GM04503 (cell line): ENCODE measurements at places on chromosomes 4 and X.

DNA sequence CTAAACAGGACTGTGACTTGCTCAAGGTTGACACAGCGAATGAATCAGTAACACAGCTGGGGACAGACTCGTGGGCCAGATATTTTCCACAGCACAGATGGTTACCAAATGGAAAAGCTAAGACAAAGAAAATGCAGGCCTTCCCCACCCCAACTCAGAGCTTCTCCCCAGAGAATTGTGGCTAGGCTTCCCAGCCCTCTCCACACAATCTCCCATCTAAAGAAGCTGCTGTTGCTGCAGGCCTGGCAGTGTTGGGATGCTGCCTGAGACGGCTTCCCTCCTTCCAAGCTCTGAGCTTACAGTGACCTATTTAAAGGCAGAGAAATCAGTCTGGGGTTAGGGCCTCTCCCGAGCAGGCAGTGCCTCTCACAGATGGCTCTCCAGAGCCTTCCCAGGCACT is 46.5 kb upstream of the PGRMC1 start:
- DNase-seq = peak; percentile 57

DNA sequence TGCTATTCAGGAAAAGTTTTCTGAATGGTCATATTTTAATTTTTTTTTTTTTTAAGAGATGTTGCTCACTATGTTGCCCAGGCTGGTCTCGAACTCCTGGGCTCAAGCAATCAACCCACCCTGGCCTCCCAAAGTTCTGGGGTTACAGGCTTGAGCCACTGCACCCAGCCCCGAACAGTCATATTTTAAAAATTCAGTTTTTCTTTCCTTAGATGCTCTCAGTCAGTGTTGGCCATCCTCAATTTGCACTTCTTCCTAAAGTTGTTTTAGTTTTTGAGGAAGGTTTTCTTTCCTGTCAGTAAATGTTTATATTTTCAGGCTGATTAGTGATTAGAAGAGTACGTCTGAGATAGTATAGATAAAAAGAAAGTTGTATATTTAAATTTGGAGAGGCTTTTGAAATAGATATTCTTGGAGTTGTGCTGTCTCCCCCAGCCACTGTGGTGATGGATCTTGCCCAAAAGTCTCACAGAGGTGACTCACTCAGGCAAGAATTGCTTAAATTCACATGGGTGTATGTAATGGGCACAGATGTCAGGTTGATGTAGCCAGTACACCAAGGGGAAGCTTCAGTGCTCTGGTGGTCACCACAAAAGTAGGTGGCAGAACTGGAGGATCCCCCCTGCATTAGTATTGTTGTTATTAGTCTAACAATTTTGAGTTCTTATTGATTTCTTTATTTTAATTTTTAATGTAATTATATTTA is 72.2 kb upstream of the ELOVL6 start:
- peak; percentile 56 for DNase-seq

DNA sequence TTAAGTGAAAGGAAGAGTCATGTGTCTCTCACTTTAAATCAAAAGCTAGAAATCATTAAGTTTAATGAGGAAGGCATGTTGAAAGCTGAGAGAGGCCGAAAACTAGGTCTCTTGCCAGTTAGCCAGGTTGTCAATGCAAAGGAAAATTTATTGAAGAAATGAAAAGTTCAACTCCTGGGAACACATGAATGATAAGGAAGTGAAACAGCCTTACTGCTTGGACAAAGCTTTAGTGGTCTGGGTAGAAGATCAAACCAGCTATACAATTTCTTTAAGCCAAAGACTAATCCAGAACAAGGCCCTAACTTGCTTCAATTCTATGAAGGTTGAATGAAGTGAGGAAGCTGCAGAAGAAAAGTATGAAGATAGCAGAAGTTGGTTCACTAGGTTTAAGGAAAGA is 24.9 kb downstream of the RHOH start:
- no peak for DNase-seq

DNA sequence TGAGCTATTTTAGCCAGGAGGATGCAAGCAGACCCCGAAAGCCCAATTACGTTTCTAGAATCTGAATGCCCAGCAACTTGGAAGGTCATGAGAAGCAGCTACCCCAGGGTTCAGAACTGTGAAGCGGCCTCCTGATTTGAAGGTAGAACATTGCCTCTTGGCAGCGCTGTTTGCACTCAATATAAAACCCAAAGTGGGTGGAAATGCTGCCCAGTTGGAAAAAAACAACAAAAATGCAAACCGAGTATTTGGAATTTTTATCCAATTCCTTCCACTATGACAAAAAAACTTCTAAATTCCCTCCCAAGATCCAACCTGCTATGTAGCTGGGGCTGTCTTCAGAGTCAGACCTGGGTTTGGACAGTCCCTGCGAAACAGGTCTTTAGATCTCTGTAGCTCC is 103.3 kb upstream of the RBPJ start:
- DNase-seq = no peak

DNA sequence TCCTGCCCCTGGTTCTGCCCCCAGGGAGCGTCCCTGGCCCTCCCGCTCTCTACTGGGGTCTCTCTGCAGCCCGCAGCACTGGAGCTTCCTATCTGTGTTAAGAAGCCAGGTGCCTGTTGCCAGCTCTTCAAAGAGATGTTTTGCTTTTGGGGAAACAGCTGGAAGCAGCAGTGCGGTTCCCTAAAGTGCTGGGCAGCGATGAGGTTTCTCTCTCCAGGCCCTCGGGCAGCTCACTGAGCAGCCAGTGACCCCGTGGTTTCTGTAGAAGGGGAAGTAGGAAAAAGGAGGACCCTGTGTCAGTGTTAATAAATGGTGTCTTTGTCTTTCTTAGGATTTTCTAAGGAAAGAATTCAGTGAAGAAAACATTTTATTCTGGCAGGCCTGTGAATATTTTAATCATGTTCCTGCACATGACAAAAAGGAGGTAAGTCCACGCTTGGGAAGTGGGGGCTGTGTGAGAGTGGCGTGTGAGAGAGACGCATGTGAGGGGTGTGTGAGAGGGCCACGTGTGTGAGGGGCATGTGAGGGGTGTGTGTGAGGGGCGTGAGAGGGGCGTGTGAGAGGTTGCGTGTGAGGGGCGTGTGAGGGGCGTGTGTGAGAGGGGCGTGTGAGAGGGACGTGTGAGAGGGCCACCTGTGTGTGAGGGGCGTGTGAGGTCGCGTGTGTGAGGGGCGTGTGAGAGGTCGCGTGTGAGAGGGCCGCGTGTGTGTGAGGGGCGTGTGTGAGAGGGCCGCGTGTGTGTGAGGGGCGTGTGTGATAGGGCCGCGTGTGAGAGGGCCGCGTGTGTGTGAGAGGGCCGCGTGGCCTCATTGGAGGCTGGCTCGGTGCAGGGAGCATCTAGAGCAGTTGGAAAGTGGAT is 27.1 kb upstream of the HGFAC start:
- no peak for DNase-seq

- DNase-seq = no peak
These were observed 61.7 kb upstream of the SRD5A3 start for GRCh38 chr4:55284331-55284730.

DNA sequence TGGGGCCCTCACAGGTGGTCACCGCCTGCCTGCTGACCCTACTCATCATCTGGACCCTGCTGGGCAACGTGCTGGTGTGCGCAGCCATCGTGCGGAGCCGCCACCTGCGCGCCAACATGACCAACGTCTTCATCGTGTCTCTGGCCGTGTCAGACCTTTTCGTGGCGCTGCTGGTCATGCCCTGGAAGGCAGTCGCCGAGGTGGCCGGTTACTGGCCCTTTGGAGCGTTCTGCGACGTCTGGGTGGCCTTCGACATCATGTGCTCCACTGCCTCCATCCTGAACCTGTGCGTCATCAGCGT is 652 bp downstream of the DRD5 start:
- no peak for DNase-seq

GRCh38 chr4:79395841-79396240 is 12.2 kb downstream of the GK2 start:
- no peak for DNase-seq

GRCh38 chr4:144501231-144501780 is 144.7 kb upstream of the HHIP start:
- no peak for DNase-seq

DNA sequence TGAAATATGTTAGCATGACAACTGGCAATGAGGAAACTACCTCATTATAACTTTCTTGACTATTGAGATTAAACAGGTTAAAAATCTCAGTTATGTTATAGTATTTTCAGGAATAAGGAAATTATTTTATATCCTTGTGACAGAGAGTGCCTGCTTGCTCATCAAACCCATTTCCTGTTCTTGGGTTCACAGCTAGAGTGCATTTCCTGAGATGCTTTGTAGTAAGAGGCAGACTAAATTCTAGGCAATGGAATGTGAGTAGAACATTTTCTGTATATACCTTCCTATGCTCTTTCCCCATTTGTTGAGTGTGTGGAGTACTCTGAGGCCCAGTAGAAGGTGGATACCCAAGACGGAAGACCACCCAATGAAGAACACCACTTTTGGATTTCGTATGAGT is 96.9 kb upstream of the CASK start:
- DNase-seq = no peak

GRCh38 chrX:13430136-13430827 is 110.4 kb upstream of the ATXN3L start:
- DNase-seq = no peak

DNA sequence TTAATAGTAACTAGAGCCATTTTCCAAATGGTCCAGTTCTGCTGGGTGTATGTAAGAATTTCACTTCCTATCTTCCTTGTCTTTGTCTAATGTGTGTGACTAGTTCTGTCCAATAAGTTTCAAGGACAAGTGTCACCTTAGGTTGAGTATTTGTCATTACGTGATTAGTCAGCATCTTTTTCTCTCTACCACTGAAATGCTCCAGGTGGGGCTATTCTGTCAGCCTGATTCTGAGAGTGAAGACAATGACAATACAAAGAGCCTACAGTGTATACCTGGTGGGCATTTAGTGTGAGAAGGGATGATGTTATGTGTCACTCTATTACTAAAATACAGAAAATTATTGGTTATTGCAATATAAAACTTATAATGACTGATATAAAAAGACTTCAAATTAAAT is 876.3 kb downstream of the C4orf33 start:
- no peak for DNase-seq

GRCh38 chrX:16924631-16925480 is 21.6 kb upstream of the REPS2 start:
- no peak for DNase-seq
